Trophoblast cell (in vitro differentiated cells and primary cell): ENCODE measurements at places on chromosomes 3 and 15.

GRCh38 chr15:82942691-82943090, 9.8 kb downstream of the HOMER2 start:
- peak; percentile 94 for DNase-seq

- no peak for DNase-seq
Measured at GRCh38 chr3:84224262-84224661, 734.5 kb upstream of the CADM2 start.

DNA sequence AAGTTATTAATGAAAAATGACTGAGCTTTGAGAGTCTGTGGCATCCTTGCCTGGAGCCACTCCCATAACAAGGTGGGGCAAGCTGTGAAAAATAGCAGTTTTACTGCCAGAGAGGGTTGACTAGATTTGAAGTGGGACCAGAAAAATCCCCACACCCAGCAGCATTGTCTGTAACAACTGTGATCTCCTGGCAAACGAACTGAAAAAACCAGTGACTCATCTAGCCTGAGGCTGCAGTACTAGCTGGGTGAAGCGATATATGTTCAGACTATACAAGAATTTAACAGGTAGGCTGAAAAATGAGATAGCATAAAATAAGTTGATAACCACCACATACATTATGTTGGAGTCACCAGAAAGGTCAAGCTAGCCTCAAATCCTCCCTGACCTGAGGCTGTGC, 64.0 kb downstream of the DPH6 start:
- peak; percentile 97 for DNase-seq

DNA sequence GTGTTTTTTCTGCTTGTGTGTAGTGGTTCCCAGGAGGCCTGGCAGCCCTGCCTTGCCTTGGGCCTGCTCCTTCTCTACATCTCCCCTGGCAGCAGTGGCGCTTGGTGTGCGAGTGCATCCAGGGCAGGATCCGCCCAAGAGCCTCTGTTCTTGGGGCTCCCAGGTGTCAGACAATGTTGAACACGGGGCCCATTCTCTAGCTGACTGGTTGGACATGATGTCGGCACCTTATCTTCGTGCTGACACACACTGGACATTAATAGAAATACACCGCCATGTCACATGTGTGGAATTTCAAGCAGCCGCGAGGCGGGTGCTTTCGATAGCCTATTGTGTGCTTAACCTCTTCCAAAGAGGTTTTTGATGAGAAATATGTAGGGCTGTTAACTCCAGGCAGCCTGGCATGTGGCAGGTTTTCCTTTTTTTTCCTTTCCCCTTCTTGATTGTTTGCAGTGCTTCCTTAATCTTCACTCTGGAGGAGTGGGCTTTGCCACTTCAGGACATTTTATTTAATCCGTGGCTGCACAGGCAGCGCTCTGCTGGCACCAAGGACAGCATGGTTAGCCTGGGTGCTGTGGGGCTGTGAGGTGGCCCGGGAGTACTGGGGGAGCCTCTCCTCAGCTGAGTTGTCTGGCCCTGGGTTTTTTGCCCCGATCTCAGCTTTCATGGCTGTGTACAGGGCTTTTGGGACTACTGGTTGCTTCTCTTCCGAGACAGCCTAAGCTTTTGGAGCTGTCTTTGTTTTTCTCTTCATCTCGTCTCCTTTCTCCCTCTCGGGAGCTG, 42.5 kb downstream of the CHCHD6 start:
- peak; percentile 29 for DNase-seq

GRCh38 chr3:10552631-10552943, 47.2 kb upstream of the ATP2B2 start:
- no peak for DNase-seq

- no peak for DNase-seq
Measured at GRCh38 chr3:188034989-188035388, 119.0 kb upstream of the LPP start.

- no peak for DNase-seq
Measured at GRCh38 chr3:194075802-194076460, 60.0 kb upstream of the HES1 start.

DNA sequence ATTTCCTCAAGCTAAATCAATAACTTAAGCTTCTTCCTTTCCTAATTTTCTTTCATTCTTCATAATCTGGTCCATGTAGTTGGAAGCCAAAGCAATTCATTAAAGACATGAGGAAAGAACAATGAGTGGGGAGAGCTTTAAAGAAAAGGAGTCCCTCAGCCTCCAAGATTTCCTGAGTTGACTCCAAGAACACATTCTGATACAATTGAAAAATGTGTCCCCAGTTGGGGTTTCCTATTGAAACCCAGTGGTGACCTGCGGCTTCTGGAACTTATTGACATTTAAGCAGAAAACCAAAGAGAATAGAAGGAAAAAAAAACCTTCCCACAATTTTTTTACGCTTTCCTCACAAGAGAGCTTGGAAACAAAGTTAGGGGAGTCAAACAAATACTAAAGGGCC, 37.0 kb downstream of the ATP8B4 start:
- no peak for DNase-seq

DNA sequence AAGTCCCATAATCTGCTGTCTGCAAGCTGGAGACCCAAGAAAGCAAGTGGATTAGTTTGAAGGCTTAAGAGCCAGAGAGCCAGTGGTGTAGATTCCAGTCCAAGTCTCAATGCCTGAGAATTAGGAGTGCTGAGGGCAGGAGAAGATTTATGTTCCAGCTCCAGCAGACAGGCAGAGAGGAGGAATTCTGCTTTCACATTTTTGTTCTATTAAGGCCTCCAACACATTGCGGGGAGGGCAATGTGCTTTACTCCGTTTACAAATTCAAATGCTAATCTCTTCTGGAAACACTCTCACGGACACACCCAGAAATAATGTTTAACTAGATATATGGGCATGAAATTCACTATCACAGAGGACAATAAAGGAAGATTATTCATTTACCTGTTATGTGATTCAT, 54.0 kb downstream of the DPH6 start:
- no peak for DNase-seq

DNA sequence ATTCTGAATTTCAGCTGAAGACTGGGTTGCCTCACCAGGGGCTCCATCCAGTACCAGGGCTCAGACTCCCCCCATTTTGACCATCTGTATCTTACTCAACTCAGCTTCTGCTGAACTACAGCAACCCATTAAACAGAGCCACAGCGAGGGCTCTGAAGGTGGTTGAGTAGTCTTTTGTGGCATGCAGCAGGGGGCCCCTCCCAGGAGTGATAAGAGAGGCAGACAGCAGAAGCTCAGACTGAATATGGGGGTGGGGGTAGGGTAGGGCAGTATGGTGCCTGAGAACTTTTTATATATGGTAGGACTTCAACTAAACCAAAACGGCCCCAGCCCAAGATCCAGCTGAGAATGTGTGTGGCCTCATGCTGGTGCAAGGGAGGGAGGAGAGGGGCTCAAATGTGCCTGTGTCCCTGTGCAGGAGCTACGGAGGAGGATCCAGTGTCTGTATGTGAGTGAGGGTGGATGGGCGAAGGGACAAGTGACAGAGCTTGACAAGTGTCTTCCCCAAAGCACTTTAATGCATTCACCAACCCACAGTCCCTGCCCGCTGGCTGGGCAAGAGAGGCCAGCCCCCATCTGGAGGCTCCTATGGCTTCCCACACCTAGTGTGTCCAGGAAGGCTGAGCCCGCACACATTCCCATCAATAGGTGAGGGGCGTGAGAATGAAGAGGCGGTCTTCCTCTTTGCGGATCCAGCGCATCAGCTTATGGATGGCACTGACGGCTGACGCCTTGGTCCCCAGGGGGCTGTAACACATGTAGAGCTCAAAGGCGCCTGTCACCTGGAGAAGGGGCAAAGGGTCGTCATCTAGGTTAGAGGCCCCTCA, 4.9 kb upstream of the MST1R start:
- no peak for DNase-seq

- DNase-seq: no peak
Measured at GRCh38 chr15:57227166-57227565, 149.1 kb upstream of the CGNL1 start.

- no peak for DNase-seq
Measured at GRCh38 chr3:32195995-32196540, 42.4 kb upstream of the CMTM8 start.

DNA sequence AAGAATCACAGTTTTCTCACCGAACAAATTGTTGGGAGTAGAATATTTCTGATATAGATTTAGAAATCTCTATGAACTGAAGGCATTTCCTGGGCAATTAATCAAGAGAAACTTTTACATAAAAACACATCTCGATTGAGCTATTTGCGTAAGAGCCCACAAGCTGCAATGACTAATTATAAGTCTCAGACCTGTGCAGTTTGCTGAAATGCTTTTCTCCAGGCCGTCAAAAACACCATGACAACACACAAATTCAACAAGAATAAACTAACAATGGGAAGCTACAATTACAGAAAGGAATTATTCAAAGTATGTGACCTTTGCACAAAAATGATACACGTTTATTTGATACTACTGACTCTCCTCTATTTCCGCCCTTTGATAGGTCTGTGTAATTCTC, 481.2 kb upstream of the WNT5A start:
- DNase-seq: peak; percentile 80

- no peak for DNase-seq
Measured at GRCh38 chr3:141279077-141279967, 47.7 kb downstream of the PXYLP1 start.

- no peak for DNase-seq
Measured at GRCh38 chr3:114942773-114943172, 204.3 kb downstream of the ZBTB20 start.

- no peak for DNase-seq
Measured at GRCh38 chr3:117144853-117145252, 435.3 kb downstream of the TUSC7 start.

DNA sequence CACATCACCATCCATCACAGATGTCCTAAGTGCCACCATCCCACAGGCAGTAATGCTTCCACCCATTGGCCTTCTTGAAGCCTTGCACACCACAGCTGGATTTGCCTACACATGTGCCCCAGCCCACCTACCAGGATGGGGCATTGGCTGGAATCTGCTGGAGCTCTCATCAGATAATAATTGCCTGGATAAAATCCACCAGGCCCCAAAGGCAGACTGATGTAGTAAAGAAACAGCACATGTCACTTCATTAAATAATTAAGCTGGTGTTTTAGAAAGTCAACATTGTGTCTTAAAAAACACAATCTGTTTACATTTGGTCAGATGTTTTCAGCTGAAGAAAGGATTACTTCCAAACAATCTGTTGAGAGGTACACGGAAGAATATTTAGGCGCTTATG, 229.5 kb downstream of the ATP8B4 start:
- DNase-seq: no peak

DNA sequence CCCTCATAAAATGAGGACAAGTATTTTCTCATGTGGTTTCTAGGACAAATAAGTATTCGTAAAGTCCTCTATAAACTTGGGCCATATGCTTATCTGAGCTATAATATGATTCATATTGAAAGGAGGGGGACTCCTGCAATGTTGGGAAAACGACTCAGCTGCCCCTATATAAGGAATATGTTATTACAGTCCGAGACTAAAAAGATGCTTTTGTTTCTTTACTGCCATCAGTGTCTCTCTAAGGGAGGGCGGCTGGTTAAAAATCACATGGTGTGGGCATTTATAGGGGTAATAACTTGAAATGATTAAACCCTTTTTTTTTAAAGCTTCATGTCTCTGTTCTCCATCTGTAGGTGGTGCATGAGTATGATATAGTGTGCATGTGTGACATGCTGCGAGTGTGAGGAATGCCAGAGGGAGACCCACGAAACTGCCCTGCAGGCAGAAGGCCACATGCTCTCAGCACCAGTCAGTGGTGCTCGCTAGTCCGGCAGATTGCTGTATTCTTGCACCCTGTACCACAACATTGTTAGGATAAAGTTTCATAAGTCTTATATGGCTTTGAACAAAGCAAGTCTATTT, 256.0 kb upstream of the CTDSPL start:
- DNase-seq: no peak

DNA sequence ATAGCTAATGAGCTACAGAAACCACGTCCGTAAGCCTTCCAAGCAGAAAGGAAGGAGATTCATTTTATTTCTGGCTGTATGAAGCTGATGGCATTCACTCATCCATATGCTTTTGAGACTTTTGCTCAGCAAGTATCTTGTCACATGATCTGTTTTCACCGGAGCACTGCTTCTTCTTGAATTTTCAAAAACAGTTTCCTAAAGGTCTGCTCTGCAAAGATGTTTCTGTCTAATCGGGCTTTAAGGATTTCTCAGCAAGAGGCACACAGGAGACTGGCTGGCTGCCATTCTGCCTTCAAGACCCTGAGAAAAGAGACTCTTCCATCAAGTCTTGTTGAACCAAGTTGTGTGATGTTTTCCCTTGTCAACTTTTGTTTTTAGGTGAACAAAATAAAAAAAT, 289.6 kb upstream of the LYSMD4 start:
- DNase-seq: no peak

DNA sequence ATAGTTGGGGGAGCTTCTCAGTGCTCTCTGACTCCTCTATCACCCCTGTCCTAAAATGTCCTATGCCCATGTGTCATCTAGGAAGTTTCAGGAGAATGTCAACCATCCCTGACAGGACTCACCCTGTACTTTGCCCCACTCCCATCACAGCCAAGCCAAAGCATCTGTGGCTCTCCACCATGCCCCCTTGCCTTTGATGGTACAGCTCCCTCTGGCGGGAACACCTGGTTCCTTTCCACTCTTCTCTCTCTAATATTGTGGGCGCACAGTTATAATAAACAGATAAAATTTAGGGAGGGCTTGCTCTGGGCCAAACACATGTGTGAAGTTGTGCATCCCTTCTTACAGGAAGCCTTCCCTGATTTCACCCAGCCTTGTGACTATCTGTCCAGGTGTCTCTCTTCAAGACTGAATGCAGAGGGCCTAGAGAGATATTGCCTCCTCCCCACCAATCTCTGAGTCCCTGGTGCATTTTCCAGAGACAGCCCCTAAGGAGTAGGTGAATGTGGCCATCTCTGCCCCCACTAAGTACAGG, 62.8 kb downstream of the ISG20 start:
- peak; percentile 11 for DNase-seq

DNA sequence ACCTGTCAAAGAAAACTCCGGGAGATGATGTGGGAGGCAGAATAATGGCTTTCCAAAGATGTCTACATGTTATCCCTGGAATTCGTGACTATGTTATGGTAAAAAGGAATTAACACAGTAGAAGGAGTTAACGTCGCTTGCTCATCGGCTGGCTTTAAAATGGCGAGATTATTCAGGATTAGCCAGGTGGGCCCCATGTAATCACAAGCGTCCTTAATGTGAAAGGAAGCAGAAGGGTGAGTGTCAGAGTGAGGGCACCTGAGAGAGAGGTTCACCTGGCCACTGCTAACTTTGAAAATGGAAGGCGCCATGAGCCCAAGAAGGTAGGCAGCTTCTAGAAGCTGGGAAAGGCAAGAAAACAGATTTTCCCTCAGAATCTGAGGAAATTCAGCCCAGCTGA, 557.2 kb downstream of the EPHB1 start:
- DNase-seq: no peak

GRCh38 chr3:52076896-52077780, 20.8 kb upstream of the DUSP7 start:
- DNase-seq: no peak

GRCh38 chr3:46553154-46553553, 12.9 kb downstream of the LRRC2 start:
- peak; percentile 43 for DNase-seq

- DNase-seq: no peak
Measured at GRCh38 chr3:33612607-33613006, 105.4 kb downstream of the CLASP2 start.

- no peak for DNase-seq
Measured at GRCh38 chr15:32642667-32643435, 1.3 kb downstream of the SCG5 start.

GRCh38 chr3:171809611-171809860, 747 bp downstream of the PLD1 start:
- no peak for DNase-seq
